Stimulated activated CD4-positive, alpha-beta T cell treated with anti-CD3 and anti-CD28 coated beads, Interleukin-15, amount 100 ng/mL, for 1 hour (primary cell): ENCODE measurements at places on chromosomes 6 and 20.

DNA sequence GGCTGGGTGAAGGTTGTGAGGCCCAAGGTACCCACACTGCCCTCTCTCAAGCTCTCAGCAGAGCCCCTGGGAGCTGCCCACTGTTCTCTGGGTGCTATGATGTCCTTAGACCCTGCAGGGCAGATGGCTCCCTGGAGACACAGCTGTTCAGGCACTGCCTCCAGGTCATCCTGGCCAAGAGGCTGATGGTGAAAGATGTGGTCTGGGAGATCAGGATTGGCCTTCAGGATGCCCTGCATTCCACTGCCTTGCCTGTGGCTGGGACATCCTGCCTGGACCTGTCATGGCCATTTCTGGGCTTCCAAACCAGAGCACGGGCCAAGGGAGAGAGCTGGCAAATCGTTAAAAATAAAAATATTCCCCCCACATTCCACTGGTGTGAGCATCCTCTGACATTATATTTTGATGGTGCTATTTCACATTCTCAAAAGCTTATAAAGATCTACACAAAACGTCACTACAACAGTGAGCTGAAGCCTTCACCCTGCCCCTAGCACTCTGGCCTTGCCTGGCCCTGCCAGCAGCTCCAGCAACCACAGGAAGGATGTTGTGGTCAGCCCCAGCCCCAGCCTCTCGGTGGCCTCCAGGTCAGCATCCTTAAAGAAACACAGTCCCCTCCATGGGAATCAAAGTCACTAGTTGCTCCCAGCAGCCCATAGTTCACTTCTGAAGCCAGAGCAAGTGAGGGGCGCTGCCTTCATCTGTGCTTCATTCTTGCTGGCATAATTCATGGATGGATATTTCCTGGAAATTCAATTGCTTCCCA is 13.5 kb upstream of the KCNK16 start:
- no peak for DNase-seq

GRCh38 chr6:42819803-42820511 is 38.1 kb downstream of the BICRAL start:
- DNase-seq = no peak

GRCh38 chr6:144320741-144321140 is 35.6 kb downstream of the UTRN start:
- DNase-seq = no peak

DNA sequence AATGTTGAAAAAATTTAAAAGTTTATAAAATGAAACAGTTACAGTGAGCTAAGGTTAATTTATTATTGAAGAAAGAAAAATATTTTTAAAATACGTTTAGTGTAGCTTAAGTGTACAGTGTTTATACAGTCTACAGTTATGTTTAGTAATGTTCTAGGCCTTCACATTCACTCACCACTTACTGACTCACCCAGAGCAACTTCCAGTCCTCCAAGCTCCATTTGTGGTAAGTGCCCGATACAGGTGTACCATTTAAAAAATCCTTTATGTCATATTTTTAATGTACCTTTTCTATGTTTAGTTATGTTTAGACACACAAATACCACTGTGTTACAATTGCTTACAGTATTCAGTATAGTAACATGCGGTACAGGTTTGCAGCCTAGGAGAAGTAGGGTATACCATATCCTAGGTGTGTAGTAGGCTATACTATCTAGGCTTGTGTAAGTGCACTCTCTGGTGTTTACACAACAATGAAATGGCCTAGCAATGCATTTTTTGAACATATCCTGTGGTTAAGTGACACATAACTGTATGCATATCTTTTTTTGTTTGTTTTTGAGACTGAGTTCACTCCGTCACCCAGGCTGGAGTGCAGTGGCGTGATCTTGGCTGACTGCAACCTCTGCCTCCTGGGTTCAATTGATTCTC is 26.3 kb downstream of the FLRT3 start:
- no peak for DNase-seq

GRCh38 chr6:111734068-111735061 is 128.7 kb upstream of the TRAF3IP2 start:
- no peak for DNase-seq

DNA sequence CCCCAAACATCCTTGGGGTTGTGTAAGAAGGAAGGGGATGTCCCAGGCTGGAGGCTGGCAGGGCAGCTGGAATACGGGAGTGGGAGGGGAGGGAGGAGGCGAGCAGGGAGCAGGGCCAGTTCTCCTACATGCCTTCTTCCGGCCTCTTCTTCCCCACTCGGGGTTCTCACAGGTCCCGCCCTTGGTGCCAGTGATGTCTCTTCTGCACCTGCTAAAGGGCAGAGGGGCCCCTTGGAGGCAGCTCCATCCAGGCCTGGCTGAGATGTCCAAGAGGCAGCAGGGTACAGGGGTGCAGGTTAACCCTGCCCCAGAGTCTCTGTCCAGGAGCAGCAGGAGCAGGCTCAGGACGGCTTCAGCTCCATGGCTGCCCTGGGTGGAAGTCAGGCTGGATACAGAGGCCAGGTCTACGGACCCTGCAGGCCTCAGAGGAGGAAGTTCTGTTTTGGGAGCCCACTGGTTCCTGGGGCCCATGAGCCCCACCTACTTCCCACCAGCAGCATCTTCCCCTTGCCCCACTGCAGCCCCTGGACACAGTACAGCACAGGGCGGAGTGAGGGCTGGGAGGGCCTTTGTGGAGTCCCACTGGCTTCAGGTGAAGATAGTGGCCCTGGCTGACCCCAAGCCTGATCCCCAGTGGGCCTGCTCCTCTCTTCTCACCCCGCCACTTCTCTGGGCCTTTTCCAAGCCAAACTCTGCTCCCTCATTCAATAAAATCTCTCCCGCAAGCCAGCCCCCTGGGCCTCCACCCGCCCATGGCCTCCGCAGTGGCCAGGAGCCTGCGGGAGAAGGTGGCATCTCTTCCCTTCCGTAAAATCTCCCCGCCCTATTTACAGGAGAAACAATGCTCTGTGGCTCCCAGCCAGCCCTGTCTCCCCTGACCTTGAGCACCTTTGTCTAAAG is 60.4 kb downstream of the YTHDF1 start:
- no peak for DNase-seq

DNA sequence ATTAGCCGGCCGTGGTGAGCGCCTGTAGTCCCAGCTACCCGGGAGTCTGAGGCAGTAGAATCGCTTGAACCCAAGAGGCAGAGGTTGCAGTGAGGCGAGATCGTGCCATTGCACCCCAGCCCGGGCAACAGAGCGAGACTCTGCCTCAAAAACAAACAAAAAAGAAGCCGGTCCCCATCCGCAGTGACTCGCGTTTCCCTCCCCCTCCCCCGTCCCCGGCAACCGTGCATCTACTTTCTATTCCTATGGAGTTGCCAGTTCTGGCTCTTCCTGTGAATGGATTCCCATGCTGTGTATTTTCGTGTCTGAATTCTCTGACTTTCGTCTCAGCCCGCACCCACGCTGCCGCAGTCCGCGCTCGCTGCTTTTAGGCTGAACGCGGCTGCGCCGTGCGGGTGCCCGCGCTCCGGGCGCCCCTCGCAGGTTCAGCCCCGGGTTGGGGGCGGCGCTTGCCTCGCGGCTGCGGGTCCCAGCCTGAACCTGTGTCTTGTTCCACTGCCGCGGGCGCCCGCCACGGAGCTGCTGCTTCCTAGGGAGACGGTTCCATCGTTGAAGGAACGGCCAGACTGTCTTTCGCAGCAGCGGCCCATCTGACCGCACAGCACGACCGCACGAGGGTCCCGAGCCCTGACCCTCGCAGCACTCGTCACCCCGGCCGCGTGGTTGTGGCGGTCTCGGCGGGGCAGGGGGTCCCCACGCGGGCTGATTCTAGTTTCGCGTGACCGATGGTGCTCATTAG is 1.1 kb upstream of the MRGBP start:
- DNase-seq = no peak

GRCh38 chr6:102907181-102907580 is 1513.7 kb downstream of the GRIK2 start:
- no peak for DNase-seq

- DNase-seq = no peak
These were observed 367.5 kb downstream of the GRIK2 start for GRCh38 chr6:101760843-101761621.

- no peak for DNase-seq
These were observed 2.3 kb upstream of the GMDS start for GRCh38 chr6:2247664-2248063.

DNA sequence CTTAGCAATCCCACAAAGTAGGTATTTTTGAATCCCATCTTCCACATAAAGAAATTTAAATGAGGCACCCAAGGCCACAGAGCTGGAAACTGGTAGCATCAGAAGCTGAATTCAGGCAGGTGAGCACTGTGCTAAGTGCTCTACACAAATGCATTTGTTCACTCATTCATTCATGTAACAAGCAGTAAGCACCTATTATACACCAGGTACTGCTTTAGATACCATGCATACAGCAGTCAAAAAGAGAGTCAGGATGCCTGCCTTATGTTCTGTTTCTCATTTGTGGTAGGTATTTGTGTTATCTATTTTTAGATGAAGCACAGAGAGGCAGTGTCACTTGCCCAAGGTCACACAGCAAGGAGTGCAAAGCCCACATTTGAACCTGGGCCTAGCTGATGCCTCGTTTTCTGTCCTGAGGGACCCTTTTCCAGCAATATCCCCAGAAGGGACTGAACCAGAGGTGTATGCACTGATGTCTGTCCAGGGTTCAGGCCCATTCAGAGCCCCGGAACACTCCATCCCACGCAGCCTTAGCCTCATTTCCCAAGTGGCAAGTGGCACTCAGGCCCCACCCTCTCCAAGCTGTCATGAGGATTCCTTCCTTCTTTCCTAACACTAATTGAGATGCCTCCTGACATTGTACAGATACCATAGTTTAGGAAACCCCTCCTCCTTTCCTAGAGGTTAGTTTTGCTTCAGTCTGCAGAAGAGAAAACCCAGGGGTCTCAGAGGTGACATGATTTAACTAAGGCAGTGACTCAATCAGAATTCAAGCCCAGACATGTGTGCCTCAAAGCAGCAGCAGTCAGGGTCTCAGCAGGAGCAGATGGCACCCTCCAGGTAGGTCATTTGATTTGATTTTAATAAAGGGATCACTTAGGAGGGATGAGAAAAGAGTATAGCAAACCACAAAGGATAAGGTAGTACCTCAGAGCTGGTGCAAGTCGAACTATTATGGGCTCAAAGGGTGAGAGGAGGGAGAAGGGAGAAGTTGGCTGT is 61.2 kb upstream of the SIRPA start:
- DNase-seq = no peak

GRCh38 chr20:10625641-10626040 is 48.2 kb downstream of the JAG1 start:
- no peak for DNase-seq

GRCh38 chr20:3247638-3248037 is 8.6 kb upstream of the SLC4A11 start:
- no peak for DNase-seq

GRCh38 chr20:12311094-12311865 is 393.6 kb downstream of the BTBD3 start:
- DNase-seq = no peak

DNA sequence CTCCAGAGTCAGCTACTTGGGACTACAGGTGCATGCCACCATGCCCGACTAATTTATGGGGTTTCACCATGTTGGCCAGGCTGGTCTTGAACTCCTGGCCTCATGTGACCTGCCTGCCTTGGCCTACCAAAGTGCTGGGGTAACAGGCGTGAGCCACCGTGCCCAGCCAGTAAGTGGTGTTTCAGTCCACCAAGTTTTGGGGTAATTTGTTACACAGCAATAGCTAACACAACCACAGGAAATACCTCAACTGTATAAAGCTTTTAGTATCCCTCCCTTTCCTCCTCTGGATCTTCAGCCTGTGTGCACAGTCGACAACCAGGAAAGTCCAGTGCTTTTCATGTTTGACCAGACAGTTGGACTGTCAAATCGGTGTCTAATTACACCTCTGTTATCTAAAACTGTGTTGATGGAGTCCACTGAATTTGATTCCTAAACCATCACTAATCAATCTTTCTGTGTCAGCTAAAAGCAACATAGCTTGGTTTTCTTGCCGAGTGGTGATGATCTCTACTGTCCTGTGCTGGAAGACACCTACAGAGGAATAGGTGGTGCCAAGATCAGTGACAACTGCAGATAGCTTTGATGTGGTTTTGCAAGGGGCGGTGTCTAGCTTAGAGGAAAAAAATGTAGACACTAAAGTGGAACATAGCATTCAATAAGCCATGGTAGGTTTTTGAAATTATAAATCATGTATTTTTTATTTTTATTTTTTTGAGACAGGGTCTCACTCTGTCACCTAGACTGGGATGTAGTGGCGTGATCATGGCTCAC is 22.2 kb upstream of the ZBTB2 start:
- no peak for DNase-seq
